Thyroid gland (tissue), 4 donors: ENCODE measurements at places on chromosomes 6 and 20.

- H3K27me3 ChIP-seq = no peaks in the 10 kb centered on the region
- no peaks in the 10 kb centered on the region for H3K36me3 ChIP-seq
- H3K4me3 ChIP-seq = peak overlapping the region; percentile 85
- peak overlapping the region; percentile 33 for H3K27ac ChIP-seq
- peak; percentile 82 for DNase-seq
Measured at GRCh38 chr6:158232316-158233213, 64.4 kb downstream of the GTF2H5 start.

GRCh38 chr20:62386383-62387218 is at the start of gene RPS21:
Gene RPS21 (plus strand): TSS chr20:62387103. CDS start chr20:62387339, 236 bp downstream.
- peaks cover 23% of the 10 kb centered on the region for H3K4me1 ChIP-seq
- H3K27me3 ChIP-seq = no peaks in the 10 kb centered on the region
- DNase-seq = peak; percentile 94

- H3K27ac ChIP-seq = no peak overlapping the region
- no peaks in the 10 kb centered on the region for H3K4me1 ChIP-seq
- no peaks in the 10 kb centered on the region for H3K27me3 ChIP-seq
- H3K4me3 ChIP-seq = no peak overlapping the region
- no peaks in the 10 kb centered on the region for H3K36me3 ChIP-seq
Measured at GRCh38 chr6:128252341-128253176, 267.8 kb downstream of the PTPRK start.

DNA sequence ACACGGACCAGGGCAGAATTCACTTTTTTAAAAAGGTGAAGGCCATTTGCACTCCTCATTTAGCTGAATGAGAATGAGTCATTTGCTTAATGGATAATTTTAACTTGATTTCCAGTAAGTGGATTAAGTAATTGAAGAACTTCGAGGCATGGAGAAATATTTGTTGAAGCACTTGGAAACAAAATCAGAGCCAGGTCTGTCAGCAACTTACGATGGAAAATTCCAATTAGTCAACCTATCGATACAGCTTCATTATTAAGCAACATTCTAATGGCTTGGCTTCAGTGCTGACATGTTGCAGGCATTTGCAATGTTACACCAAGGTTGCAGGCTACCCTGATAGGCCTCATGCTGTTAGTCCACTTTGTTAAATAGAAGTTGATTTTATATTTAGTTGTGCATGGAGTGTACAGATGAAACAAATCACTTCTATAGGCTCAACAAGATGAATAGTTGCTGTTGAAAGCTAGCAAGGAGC is 423.5 kb upstream of the SLC35B3 start:
- H3K27ac ChIP-seq = no peak overlapping the region
- no peak overlapping the region for H3K4me3 ChIP-seq
- H3K27me3 ChIP-seq = no peaks in the 10 kb centered on the region

DNA sequence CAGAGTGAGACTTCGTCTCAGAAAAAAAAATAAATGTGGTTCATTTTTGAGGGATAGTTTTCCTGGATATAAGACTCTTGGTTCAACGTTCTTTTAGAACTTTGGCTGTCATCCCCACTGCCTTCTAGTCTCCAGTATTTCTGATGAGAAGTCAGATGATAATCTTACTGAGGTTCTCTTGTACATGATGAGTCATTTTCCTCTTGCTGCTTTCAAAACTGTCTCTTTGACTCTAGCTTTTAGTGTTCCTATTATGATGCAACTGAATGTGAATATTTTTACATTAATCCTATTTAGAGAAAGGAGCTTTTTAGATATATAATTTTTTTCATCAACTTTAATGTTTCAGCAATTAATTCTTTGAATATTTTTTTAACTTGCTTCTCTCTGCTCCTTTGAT is 46.0 kb upstream of the OR14J1 start:
- H3K27ac ChIP-seq = no peak overlapping the region
- no peaks in the 10 kb centered on the region for H3K36me3 ChIP-seq

- DNase-seq = no peak
- no peaks in the 10 kb centered on the region for H3K27me3 ChIP-seq
- H3K27ac ChIP-seq = no peak overlapping the region
- H3K4me3 ChIP-seq = no peak overlapping the region
- no peaks in the 10 kb centered on the region for H3K36me3 ChIP-seq
Measured at GRCh38 chr6:64505312-64505711, 869.7 kb downstream of the PHF3 start.
